Activated CD8-positive, alpha-beta memory T cell treated with anti-CD3 and anti-CD28 coated beads for 48 hours (primary cell): ENCODE measurements at places on chromosomes 2 and 18.

- DNase-seq: no peak
Measured at GRCh38 chr18:51350081-51350480, 152.6 kb upstream of the MEX3C start.

DNA sequence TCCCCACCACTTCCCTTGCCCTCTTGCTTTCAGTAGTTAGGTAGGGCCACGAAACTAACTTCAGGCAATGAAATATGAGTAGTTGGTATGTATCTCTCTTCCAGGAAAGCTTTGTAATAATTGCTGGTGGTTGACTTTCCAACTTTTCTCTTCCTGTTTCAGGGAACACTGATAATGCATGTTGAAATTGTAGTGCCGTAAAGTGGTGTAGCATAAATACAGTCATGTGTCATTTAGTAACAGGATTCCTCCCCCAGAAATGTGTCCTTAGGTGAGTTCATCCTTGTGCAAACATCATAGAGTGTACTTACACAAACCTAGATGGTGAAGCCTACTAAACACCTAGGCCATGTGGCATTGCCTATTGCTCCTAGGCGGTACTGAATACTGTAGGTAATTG is 429.2 kb downstream of the PID1 start:
- DNase-seq: no peak

DNA sequence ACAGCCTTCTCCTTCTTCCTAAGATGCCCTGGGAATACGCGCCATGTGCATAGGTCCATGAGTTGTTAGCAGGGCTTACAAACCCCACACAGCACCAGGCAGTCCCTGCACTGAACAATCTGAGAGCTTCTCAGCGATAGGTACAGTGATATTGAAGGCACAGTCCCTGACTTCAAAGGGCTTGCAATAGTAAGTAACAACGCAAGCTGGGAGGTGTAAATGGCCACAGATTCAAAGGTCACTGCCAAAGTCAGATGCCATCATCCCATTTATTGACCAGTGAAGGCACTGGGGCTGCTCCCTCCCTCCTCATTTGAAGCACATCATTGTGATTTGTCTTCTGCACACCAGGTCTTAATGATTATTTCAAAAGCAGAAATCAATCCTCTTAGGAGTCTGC is 541 bp upstream of the SCYGR3 start:
- no peak for DNase-seq

GRCh38 chr2:158212301-158212700 is 110.6 kb downstream of the UPP2 start:
- DNase-seq: no peak

- no peak for DNase-seq
Measured at GRCh38 chr2:140539242-140539875, 1591.5 kb downstream of the LRP1B start.
